DMS53 (cell line): ENCODE measurements at places on chromosomes 12 and 14.

- no peak for DNase-seq
Observed at GRCh38 chr14:29148221-29148620, 381.6 kb downstream of the FOXG1 start.

GRCh38 chr12:10190558-10191388, 11.9 kb downstream of the TMEM52B start:
- DNase-seq = peak; percentile 93

DNA sequence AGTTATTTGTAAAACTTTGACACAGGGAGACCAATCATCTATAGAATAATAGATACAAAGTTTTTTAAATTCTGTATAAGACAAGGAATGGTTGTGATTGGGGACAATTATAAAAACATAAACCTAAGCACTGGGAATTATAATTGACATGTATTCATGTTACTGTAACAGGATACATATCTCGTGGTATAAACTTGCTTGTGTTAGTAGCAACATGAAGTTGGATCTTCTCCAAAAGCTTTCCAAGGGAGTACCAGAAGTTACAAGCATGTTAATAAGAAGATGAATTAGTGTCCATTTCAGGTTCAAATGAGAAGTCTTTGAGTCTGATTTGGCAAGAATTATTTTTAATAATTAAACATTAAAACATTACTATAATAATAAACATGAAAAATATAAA, 42.2 kb downstream of the CDKL1 start:
- DNase-seq = no peak

- peak; percentile 6 for DNase-seq
Observed at GRCh38 chr14:75800792-75801191, 139.7 kb downstream of the TTLL5 start.

DNA sequence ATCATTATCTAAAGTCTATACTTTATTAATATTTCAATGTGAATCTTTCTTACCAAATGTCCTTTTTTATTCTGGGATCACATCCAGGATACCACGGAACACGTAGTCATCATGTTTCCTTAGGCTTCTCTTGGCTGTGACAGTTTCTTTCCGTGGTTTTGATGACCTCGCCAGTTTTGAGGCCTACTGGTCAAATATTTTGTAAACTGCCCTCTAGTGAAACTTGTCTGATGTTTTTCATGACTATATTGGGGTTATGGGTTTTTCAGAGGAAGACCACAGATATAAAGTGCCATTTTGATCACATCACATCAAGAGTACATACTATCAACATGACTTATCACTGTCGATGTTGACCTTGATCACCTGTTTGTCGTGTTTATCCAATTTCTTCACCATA, 14.1 kb upstream of the SERPINA6 start:
- DNase-seq = no peak

DNA sequence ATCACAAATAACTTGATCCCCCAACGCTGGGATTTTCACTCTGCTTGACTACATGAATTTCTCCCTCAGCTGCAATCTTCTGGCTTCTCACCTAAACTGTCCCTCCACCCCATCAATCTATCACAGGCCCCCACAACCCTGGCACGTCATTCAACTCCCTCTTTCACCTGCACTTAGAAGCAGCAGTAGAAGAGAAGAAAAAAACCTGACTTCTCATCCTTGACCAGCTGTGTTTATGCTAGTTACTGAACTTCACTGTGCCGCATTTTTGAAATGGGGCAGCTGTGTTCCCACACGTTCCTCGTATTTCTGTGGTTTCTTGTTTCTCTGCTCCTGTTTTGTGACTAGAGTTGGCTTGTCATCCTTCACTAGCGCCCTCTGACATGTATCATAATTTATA, 35.0 kb downstream of the ITPR2 start:
- peak; percentile 71 for DNase-seq

DNA sequence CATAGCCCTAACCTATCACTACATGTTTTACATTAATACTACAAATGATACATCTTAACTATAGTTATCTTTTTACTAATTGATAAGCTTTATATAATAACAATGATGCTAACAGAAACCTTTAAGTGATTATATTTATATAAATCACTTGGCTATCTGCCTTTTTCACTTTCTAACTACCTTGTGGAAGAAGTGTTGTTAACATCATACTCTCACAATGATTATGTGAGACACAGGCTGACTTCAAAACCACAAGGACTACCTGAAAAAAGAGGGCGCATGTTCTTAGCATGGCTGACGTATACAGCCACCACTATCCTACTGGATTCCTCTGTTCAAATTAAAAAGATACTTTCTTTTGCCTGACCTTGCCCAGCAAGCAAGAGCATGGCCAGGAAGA, 135.3 kb upstream of the SOX5 start:
- no peak for DNase-seq

GRCh38 chr12:106140223-106140986, 1.7 kb upstream of the NUAK1 start:
- peak; percentile 44 for DNase-seq

GRCh38 chr14:71133296-71133695, 226.0 kb downstream of the PCNX1 start:
- DNase-seq = no peak

DNA sequence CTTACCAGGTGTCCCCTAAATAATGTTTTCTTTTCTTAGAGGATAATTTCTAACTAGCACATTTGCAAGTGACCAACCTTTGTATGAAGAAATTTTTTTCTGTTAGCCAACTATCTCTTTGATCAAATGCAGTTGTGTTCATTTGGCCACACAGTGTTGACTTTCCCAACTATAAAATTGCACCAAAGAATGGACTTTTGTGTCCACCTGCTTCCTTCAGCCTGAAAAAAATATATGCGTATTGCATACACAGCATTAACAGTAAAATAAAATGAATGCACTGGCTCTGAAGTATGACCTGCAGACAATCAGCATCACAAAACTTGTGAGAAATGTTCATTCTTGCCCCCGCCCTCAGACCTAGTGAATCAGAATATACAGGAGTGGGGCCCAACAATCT, 342.0 kb downstream of the SEC23A start:
- DNase-seq = no peak
